NCI-H1105 (cell line): ENCODE measurements at places on chromosomes 7 and 10.

GRCh38 chr10:101020427-101021075 is 10.4 kb downstream of the PDZD7 start:
- no peak for DNase-seq

- no peak for DNase-seq
These were observed 148.2 kb downstream of the RAPGEF5 start for GRCh38 chr7:22208799-22209198.

DNA sequence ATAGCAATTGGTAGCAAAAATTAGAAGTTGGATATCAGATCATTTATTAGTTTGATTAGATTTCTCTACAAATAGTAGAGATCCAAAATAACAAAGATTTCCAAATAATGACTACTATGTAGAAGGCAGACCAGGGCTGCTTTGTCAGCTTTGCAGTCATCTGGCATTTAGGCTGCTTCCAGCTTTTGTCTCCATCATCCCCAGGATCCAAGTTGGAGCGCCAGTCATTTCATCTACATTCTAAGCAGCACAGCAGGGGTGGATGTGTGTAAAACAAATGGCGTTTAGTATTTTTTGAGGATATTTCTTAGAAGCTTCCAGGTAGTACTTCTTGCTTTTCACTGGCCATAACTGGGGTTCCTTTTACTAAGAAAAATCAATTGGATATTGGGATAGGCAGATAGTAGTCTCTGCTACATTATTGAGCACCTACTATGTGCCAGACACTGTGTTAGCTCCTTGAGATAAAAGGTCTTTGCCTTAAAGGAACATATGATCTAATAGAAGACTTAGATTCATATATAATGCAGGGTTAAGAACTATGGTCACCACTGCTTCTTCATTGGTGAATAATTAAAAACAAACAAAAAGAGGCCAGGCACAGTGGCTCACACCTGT is 41.5 kb downstream of the TPST1 start:
- DNase-seq: no peak

DNA sequence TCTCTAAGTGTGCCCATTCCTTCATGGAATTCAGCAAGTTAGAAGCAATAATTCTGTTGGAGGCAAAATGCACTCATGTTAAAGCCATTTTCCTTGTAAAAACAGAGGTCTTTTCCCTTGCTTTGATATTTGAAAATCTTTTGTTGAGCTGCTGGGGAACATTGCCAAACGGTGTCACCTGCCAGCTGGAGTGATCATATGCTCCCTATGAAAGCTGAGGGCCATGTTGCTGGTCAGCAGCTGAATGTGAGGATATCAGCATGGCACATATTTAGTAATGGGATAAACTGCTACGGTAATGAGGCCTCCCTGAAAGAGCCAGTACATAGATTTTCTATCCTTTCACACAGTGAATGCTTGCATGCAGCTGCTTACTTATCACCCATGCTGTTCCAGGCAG is 224.3 kb downstream of the THSD7A start:
- peak; percentile 82 for DNase-seq
